Anterior cingulate cortex (tissue), 58 donors: ENCODE measurements at places on chromosomes 3 and 15.
A peak's percentile ranks its signal among the peaks of the same experiment; 100 is the strongest.

DNA sequence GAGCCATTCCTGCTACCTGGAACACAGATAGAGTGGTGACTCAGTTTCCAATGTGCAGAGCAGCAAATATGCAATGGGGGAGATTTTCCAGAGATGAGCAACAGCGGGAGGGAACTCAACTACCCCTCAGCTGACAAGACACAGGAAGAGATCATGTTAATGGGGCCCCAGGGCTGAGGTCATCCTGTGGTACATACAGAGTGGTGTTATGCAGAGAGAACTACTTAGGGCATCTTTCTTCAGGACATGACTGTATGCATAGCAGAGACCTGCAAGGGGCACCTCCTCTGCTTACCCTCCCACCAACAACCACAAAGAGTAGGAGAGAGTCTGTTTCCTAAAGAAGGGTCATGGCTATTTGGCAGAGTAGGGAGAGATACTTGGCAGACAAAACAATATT is 6.8 kb upstream of the TBC1D5 start:
- no peak for DNase-seq

DNA sequence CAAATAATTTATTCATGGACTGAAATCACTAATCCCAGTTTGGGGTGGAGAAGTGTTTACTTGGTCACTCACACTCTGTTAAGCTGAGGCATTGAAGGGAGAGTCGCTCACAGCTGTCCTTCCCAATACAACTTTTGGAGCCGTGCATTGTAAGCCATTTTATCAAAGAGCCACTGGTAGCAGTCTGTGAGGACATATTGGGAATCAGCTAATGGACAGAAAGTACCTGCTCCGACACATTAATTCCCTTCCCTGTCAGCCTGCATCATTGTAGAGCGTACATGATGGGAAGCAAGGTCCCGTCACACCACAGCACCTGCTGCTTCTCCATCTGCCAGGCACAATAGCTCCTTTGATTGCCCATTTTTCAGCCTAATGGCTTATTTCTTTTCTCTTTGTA is 643.2 kb downstream of the SQOR start:
- DNase-seq, result no peak

DNA sequence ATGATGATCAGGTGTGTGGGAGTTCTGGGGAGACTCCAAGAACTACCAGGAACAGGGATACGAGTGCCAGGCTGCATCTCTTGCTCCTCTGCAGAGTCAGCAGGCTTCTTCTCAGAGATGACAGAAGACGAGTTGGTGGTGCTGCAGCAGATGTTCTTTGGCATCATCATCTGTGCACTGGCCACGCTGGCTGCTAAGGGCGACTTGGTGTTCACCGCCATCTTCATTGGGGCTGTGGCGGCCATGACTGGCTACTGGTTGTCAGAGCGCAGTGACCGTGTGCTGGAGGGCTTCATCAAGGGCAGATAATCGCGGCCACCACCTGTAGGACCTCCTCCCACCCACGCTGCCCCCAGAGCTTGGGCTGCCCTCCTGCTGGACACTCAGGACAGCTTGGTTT is 7.9 kb downstream of the PRRT3 start:
- peak; percentile 52 for DNase-seq

- DNase-seq, result peak; percentile 75
Observed at GRCh38 chr15:60585743-60586708, 107.1 kb upstream of the ICE2 start.

DNA sequence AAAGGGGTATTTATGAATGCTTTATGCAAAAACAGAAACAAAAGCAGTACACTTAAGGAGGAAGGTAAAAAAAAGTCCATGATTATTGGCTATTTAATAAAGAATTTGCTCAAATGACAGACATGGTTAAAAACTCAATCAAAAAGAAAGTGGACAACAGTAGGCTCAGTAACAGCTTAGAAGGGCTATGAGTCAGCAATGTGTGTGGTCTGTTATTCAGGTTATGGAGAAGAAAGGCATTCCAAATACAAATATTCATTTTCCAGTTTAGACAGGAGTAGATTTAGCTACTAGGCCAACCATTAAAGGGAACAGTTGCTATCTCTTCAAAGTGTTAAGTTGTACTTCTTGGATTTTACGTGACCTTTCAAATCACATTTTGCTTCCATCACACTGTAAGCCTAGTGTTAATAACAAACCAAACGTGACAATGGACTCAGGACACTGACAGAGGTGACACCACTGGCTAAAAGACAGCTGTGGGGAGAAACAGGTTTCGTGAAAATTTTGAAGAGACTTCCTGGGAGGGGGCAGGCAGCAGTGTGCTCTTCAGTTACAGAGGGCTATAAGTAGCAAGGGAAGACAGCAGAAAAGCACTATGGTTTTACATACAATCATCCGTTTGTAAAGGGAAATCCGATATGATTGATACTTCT is 41.7 kb upstream of the MYO5C start:
- no peak for DNase-seq

- DNase-seq, result no peak
Observed at GRCh38 chr15:80411788-80412288, 7.7 kb downstream of the ARNT2 start.

- DNase-seq, result no peak
Observed at GRCh38 chr3:15279671-15280402, 52.5 kb downstream of the SH3BP5 start.

DNA sequence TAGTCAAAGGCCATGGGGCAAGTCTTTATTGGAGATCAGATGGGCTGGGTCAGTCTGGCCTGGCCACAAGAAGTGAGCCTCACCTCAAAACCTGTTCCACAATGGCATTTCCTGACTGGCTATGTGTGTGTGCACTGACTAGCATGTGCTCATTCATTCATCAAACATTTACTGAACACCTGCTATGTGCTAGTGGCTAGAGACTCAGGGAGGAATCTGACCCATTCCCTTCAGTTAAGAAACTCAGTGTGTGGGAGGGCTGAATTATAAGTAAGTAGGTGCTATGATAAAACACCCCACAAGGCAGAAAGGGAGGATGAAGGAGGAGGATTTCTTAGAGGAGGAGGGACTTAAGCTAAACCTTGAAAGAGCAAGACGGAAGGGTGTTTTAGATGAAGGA is 5.4 kb upstream of the CGNL1 start:
- DNase-seq, result no peak

GRCh38 chr3:128502712-128503111 is 9.7 kb upstream of the GATA2 start:
- DNase-seq, result no peak

- DNase-seq, result no peak
Observed at GRCh38 chr15:27784107-27784506, 315.0 kb downstream of the OCA2 start.

DNA sequence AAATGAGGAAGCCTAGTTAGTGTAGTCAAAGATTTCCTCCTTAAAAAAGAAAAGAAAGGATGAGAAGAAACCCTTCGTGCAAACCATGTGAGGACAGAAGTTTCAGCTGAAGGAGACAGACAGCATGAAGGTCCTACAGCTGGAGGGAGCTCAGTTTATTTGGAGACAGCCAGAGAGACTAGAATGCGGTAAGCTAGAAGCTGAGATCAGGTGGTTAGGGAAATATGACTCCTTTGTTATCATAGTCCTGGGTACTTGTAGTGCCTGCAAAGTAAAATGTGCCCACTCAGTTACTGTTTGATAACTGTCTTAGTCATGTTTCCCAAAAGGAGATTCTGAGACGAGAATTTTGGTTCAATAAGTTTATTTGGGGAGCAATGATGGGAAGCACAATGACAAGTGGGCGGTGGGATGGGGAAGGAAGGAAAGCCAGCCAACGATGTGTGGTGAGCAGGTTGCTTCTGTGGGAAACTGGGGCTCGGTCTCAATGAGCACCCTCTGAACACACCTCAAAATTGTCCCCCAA is 178.8 kb upstream of the SNTN start:
- DNase-seq, result no peak

- DNase-seq, result no peak
Observed at GRCh38 chr3:81867875-81868274, 106.4 kb upstream of the GBE1 start.

- no peak for DNase-seq
Observed at GRCh38 chr15:80669663-80670273, 25.3 kb upstream of the ABHD17C start.

GRCh38 chr15:40807888-40808461 is 702 bp upstream of the DNAJC17 start:
- no peak for DNase-seq

DNA sequence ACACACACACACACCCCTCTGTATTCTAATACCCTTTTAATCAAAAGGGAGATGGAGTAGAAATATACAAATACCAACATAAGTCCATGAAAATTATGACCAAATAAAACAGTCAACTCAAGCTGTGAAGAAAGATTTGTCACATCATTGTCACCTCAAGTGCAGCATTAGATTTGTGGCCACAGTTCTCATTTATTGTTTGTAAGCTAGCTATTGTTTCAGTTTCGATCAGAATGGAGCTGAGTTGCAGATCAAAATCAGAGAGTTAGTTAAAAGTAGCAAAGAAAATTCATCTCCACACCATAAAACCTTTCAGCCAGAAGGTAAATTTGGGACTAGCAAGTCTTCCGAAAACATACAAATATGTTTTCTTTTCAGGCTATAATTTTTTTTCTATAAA is 267.7 kb upstream of the LMCD1 start:
- no peak for DNase-seq

GRCh38 chr15:68640791-68641331 is 62.1 kb downstream of the CORO2B start:
- DNase-seq, result no peak
